ENCODE measurements at places on chromosomes 7 and 10.

GRCh38 chr7:2691011-2691707 is 3.2 kb downstream of the AMZ1 start:
- no peak for DNase-seq

DNA sequence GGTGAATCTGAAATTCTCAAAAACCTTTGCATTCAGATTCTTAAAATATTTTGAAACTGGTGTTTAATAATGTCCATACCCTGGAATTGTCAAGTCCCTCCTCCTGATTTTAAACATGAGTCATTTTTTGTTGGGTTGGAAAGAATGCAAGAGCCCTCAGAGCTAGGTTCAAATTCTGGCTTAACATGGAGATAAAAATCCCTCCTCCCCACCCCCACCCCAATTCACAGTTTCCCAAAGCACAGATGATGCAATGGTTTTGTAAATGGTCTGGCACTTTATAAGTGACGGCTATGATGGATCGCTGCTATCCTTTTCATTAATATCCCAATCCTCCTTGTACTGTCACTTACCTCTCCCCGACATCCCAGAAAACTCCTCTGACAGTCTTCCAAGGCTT is 332.8 kb downstream of the PLXNA4 start:
- DNase-seq: no peak

DNA sequence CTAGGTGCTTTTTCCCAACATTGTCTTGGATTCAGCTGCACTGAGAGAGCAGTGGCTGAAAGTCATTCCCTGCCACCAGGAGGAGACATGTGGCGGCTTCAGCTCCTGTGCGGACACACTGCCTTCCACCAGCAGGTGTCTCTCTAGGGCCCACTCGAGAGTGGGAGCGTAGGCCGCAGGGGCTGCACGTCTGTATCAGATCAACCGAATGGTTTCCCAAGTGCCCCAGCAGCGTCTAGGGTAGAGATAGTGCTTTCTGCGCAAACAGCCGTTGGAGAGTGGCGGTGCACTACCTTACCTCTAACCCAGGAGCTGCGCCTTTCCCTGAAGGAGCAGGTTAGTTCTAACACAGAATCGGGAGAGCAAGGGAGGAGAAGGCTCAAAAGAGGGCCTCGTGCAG is 31.7 kb downstream of the PAPOLB start:
- peak; percentile 89 for DNase-seq

DNA sequence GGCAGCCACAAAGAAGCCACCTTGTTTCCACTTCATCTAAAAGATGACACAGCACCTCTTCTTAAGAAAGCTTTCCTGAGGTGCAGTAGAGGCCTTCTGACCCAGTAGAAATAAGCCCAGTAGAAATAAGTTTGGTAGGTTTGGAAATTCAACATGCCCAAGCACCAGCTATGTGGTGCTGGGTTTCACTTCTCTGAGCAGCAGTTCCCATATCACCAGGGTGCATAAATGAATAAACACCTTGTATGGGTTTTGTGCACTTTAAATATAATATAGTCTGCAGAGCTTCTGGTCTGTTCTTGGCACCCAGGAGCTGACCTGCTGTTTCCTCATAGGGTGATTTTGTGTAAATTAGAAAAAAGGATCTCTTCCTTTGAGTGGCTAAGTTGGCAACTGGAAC is 492.4 kb upstream of the SORCS1 start:
- no peak for DNase-seq

GRCh38 chr7:33195264-33195663 is 65.9 kb downstream of the BBS9 start:
- no peak for DNase-seq

- DNase-seq: no peak
These were observed 6.0 kb upstream of the TMED4 start for GRCh38 chr7:44587843-44588711.

- no peak for DNase-seq
These were observed 99.6 kb upstream of the PAX2 start for GRCh38 chr10:100645613-100646392.

- DNase-seq: no peak
These were observed 94.4 kb upstream of the COL1A2 start for GRCh38 chr7:94300176-94300835.

Data from ELF-1 (cell line).